ENCODE measurements at places on chromosomes 16 and 17.

GRCh38 chr17:57671667-57672632 lies 73.1 kb downstream of the CCDC182 start:
- peak; percentile 32 for DNase-seq

DNA sequence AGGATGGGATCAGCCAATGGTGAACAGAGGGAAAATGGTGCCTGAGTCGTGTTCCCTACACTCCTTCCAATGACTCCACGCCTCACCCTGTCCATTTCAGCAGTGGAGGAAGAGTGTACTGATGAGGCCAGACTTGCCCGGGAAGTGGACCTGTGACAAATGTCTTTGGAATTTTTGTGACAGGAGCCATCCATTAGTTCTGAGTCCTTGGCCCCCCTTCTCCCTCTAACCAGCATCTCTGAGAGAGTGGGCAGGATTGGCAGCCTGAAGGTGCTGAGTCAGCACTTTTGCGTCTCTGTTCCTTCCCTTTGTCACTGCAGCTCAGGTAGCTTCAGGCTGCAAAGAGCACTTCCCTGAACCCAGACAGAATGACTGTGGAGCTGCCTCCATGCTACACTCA lies 30.8 kb downstream of the BEAN1 start:
- DNase-seq, result no peak

DNA sequence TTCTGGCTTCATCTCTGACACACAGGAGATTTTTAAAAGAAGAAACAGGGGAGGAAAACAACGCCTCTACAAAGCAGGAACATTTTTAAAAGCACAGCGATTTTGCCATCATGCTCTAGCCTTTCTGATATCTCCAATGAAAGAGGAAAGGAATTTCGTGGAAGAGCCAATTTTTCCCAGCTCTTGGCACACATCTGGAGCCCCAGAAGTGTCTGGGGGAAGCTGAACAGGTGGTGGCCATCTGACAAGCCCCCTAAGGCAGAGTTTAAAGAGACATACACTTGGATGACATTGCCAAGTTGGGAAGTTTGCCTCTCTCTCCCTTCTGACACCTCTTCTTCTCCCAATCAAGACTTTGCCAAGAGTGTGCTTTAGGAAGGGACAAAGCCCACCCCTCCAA lies 82.1 kb downstream of the CCT6B start:
- DNase-seq, result no peak

- no peak for DNase-seq
Observed at GRCh38 chr17:75418531-75418930, 13.1 kb upstream of the GRB2 start.

- DNase-seq, result no peak
Observed at GRCh38 chr16:49120631-49121030, 161.0 kb downstream of the CBLN1 start.

- no peak for DNase-seq
Observed at GRCh38 chr16:83781-84615, 6.0 kb downstream of the MPG start.

DNA sequence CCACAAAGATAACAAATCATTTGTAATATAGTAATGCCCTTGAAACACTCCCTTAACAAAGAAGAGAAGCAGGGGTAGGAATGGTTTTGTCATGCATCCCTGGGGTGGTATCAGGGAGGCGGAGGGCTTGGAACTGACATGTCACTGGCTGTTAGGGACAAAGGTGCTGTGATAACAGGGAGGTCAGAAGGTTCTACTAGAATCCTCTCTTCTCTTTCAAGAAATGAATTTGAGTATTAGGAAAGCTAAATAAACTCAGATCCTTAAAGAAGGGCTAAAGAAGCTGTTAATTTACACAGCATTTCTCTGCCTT lies 65.4 kb upstream of the ADAMTS18 start:
- DNase-seq, result no peak

GRCh38 chr16:24887472-24887871 lies 41.7 kb downstream of the SLC5A11 start:
- no peak for DNase-seq

DNA sequence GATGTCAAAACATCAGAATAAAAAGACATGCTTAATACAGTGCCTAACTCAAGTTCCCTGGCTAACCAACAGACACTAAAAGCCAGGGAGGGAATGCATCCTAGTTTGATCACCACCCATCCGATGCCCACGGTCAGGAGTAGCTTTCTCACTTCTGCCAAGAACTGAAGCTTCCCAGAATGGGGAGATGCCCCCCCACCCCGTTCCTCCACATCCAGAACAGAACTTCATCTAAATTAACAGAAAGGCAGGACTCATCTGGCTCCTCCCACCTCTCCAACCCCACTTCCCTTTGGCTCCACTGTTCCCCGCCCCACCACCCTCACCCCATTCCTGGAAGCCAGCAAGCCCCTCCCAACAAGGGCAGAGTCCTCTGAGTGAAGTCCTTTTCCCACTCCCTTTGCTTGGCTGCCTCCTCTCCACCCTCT lies 33.7 kb downstream of the GDE1 start:
- DNase-seq, result no peak

- DNase-seq, result no peak
Observed at GRCh38 chr16:25916037-25916436, 224.3 kb downstream of the HS3ST4 start.

- no peak for DNase-seq
Observed at GRCh38 chr17:39647256-39647655, 10.3 kb downstream of the STARD3 start.

DNA sequence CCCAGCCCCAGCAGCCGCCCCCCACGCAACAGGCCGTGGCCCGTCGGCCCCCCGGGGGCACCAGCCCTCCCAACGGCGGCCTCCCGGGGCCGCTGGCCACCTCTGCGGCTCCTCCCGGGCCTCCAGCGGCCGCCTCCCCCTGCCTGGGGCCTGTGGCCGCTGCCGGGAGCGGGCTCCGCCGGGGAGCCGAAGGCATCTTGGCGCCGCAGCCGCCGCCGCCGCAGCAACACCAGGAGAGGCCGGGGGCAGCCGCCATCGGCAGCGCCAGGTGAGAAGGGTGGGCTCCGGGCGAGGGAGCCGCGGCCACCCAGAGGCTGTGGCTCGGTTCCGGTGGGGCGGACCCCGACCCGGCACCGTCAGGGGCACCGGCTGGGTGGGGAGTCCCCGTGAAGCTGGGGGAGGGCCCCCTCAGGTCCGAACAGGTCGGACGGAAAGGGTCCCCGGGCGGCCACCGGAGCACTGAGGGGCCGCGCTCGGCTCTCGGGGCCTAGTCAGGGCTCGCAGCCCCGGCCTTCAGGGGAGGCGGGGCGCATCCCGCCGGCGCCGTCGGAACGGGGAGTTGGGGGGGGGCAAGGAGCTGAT lies 583 bp downstream of the ATXN2L start:
- DNase-seq, result no peak

DNA sequence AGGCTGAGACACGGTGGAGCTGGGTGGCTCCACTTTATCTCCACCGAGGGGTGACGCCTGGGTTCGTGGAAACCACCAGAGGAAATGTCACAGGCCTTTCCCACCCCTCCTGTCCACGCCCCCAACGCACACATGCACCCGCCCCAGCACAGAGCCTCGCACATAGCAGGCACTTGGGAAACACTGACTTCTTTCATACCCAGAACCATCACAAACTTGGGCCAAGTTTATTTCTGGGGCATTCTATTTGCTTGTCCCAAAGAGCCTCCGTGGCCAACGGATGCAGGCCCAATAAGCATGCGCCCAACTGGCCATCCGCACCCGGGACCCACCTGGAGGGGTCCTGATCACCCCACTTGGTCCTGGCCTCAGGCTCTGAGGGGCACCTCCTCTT lies 3.3 kb downstream of the BCAR1 start:
- no peak for DNase-seq

- DNase-seq, result peak; percentile 21
Observed at GRCh38 chr17:27294689-27295630, 1.0 kb downstream of the WSB1 start.

- DNase-seq, result no peak
Observed at GRCh38 chr16:14150796-14151195, 79.7 kb downstream of the MRTFB start.

- no peak for DNase-seq
Observed at GRCh38 chr16:52265446-52265861, 281.5 kb downstream of the TOX3 start.

GRCh38 chr17:38735161-38735997 lies 5.2 kb downstream of the CISD3 start:
- peak; percentile 68 for DNase-seq

DNA sequence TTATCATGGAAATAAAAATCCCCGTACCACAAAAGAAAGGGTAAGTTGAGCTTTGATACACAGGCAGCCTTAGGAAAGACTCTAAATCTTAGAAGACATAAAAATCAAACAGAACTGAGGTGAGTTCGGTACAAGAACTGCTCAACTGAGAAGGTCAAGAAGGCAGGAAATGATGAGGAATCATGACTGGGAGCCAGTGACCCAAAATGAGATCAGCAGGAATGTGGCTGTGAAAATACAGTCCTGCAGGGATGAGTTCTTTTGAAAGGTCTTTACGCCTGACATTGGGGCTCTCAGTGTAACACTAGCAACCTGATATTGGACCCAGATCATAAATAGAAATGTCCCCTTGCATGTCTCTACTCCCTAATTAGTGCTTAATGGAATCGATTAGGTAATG lies 56.3 kb upstream of the CDH11 start:
- no peak for DNase-seq

DNA sequence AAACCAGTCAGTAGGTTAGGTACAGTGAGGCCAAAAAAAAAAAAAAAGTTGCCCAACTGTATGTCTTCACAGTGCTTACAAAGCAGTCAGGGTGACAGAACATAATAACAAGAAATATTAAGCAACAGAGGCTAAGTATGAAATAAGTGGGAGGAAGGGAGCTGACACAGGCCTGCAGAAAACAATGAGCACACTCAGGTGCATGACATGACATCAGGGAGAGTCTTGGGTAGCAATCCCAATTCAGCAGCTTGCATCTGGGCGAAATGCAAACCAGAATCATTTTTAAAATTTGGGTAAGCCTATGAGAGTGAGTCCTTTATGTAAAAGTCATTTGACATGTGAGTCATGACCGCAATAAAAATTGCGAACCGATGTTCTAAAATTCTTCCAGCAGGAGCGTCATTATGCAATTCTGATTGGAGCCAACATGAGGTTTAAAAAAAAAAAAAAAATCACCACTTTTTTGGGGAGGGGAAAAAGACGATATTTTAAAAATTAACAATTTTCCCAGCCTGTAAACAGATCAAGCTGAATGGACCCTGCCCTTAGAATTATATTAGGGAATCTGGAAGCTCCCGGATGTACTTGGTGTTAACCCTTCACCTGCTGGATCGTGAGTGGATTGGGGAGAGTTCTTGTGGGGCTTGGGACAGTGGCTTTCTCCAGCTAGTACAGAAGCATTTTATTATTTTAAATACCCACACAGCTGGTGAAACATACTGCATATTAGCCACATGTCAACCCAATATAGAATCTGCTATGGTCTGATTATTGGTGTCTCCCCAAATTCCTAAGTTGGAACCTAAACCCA lies 127.9 kb downstream of the NPIPB5 start:
- DNase-seq, result no peak

DNA sequence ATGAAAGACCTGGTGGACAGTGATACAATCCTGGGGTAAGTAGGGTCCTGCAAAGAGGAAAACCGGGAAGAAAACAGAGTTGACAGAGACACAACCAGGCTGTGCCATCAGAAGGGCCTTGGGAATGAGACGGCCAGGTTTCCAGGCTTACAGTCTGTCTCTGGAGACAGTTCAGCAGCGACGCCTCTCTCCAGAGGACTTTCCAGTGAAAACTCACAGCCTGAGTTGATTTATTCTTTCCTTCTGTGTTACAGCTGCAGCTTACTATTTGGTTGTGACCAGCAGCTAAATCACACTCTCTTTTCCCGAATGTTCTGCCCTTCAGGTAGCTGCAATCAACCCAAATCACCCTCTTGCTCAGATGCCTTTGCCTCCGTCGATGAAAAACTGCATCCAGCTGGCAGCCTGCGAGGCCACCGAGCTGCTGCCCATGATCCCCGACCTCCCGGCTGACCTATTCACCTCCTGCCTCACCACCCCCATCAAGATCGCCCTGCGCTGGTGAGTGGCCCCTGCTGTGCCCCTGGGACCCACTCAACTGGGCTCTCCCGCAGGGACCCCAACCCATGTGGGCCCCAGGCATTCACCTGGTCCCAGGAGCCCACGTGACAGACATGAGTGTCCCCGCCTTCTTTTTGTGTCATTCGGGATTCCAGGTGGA lies 209.2 kb downstream of the RPTOR start:
- DNase-seq, result no peak

DNA sequence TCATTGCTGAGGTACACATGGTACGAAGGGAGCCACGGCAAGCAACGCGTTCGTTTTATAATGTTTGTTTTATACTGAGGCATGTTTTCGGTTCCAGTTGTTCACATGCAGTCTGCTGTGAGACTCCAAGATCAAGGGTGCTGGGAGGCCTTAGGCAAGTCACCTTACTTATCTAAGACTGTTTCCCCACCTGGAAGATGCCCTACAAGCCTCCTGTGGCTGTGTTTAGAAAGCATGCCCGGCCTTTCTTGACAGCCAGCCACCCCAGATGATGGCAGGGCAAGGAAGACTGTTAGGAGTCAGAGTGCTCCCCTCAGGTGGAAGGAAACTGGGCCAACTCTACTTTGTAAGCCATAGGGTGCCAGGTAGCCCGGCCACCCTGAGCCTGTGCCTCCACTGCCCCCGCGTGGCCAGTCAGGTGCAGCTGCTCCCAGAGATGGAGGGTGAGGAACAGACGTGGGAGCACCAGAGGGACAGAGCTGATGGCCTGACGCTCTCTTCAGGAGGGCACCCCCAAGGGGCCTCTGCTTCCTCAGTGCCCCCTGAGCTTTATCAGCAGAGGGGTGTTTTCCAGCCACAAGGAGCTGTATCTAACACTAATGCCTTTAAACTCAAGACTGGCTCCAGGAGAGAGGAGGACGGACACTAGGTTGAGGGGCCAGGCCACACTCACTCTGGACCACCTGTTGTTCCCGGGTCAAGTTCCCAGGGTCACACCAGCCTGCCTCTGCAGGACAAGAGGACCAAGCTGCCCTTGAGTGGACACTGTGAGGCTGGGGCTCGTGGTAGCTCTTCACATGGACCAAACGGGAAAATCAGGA lies 5.4 kb downstream of the NAT9 start:
- no peak for DNase-seq

- DNase-seq, result no peak
Observed at GRCh38 chr17:32470405-32471167, 16.2 kb upstream of the CDK5R1 start.

- no peak for DNase-seq
Observed at GRCh38 chr17:45783593-45784292, 377 bp upstream of the CRHR1 start.

DNA sequence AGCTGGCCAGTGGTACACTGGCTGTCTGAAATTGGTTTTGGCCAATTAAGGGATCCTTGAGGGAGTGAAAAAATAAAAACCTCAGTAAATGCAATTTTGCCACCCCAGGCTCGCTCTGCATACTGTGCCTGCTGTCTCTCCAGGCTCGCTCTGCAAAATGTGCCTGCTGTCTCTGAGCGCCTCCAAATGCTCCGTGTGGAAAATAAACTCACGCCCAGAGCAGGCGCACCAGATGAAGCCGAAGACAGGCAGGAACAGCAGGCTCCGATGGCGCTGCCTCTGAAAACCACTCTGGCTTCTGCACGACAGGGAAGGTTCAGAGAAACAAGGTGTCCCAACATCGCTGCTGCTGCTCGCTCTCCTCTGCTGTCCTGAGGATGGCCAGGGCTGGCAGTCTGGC lies 29.1 kb downstream of the SNN start:
- DNase-seq, result no peak

Data from stimulated activated CD4-positive, alpha-beta T cell treated with anti-CD3 and anti-CD28 coated beads, TNF-alpha, amount 100 ng/mL, for 48 hours (primary cell).